NCI-H1436 (cell line): ENCODE measurements at places on chromosomes 11 and 22.
A peak's percentile ranks its signal among the peaks of the same experiment; 100 is the strongest.

DNA sequence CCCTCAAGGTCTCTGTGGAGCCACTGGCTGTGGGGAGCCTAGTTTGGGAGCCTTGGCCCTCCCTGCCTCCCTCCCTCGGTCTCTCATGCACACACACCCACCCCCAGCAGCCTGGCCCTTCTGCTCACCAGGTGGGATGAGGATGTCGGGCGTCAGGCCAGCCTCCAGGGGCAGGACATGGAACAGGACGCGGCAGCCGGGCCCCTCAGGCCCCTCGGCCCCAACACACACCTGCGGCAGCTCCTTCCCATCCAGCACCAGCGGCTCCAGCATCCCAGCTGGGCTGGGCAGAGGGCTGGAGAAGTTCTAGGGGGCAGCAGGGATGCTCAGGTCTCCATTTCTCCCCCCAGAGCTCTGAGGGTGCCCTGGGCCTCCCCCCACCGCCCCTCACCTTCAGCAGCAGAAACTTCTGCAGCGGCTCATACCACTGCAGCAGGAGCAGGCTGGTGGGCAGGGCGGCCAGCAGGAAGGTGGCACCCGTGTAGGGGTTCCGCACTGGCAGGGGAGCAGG is 11.2 kb downstream of the MAP4K2 start:
- DNase-seq = no peak

GRCh38 chr11:1772270-1773130 is 8.8 kb upstream of the CTSD start:
- DNase-seq = no peak

- no peak for DNase-seq
Measured at GRCh38 chr11:77193911-77194830, 66.1 kb downstream of the MYO7A start.

DNA sequence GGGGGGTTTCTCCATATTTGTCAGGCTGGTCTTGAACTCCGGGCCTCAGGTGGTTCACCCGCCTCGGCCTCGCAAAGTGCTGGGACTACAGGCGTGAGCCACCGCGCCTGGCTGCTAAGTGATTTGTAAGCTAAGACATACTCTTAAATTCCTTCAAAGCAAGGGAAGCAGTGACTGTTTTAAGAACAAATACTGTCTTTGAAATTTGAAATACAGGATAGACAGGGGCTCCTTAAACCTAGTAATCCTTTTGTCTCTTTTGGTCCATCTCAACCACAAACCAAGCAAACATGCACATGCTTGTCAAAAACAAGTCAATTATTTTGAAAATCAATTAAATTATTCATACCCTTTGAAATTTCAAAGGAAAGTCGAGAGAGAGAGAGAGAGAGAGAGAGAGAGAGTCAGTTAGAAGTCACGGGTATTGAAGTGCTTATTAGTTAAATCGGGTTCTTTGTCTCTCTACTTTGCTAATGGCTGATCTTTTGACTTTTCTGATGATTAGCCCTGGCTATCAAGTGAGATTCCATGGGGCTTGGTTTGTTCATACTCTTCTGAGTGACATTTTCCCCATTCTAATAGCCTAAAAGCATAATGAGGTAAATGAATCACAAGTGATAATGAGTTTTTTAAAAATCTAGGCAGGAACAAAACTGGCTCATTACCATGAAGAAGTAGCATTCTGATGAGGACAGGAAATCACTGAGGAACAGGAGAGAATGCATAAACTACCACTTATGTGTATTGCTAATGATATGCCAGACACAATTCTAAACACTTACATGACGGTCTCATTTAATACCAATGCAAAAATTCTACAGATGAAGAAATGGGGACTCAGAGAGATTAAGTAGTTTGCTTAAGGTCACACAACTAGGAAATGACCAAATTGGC is 48.0 kb downstream of the MCHR1 start:
- peak; percentile 72 for DNase-seq

- no peak for DNase-seq
Measured at GRCh38 chr11:33682019-33682418, 18.6 kb downstream of the C11orf91 start.

- DNase-seq = no peak
Measured at GRCh38 chr11:57896361-57897145, 127.1 kb upstream of the OR9Q1 start.

DNA sequence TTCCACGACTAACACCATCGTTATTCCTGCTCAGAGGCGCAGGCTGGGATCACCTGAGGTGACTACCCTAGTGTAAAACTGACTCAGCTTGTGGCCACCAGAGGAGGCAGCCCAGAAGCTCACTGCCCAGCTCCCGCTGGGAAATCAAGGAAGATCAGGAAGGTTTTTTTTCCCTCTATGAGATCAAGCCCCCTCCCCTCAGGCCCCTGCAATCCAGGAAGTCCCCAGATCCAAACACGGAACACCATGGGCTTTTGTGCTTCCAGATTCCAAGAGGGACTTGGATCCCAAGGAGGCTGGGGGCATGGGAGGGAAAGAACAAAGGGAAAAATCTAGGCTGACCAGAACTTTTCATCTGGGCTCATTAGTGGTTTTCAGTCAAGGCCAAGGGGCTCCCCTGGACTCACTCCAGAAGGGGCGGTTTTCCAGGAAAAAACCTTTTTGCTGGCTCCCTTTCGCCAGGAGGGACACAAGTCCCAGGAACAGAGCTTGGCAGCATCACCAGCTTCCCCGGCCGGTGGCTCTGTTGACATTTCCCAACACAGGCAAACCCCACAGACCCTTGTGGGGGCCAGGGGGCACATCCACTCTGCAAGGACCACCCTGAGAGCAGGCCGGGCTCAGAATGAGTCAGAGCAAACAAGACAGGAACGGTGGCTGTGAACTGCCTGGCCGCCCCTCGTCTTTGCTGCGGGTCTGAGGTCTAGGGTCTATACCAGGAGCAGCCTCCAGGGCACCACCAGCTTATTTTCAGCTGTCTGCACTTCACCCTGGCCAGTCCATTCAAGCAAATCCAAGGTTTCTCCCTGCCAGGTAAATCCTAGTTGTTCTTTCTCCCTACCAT is 36.8 kb downstream of the MYH9 start:
- DNase-seq = no peak

GRCh38 chr11:112655371-112655770 is 305.8 kb upstream of the NCAM1 start:
- DNase-seq = no peak

GRCh38 chr11:126468102-126468521 is 112.6 kb downstream of the ST3GAL4 start:
- DNase-seq = no peak

GRCh38 chr11:27976262-27976661 is 131.7 kb downstream of the KIF18A start:
- no peak for DNase-seq
